ENCODE measurements at places on chromosomes 2 and 18.
A peak's percentile ranks its signal among the peaks of the same experiment; 100 is the strongest.

DNA sequence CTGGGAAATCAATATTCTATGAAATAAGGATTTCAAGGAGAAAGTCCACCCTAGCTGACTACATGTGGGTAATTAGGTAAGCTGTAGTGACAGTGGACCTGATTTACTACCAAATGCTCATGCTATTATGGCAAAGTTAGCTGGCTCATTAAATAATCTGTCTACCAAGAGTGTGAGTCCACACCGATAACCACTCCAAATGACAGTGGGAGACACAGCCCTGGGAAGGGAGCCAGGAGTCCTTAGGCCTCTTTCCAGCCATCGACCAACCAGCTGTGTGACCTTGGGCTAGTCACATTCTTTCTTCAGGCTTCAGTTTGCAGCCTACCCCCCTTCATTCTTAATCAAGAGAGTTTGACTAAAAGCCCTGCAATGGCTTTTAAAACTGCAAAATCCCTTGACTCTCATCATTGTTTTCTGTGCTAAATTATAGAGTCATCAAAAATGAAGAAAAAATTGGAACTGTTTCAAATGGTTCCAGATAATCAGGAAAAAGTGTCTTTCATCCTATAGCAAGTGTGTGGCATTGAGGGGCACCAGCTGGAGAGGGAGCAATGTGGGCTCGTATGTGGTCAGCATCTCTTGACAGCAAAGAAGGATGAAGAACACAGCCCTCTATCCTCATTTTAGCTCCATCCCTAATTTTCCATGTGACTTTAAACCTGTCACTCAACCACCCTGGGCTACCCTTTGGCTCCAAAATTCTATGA is 45.6 kb upstream of the SLC14A2 start:
- DNase-seq = no peak

GRCh38 chr2:204223544-204223943 is 287.0 kb downstream of the ICOS start:
- DNase-seq = no peak

GRCh38 chr2:152385650-152386049 is 50.7 kb downstream of the FMNL2 start:
- DNase-seq = no peak

GRCh38 chr2:71749671-71750101 is 296.3 kb downstream of the DYSF start:
- no peak for DNase-seq

GRCh38 chr2:208033701-208034502 is 8.6 kb upstream of the PLEKHM3 start:
- DNase-seq = no peak

GRCh38 chr2:236859908-236860307 is 225.8 kb upstream of the COPS8 start:
- no peak for DNase-seq

DNA sequence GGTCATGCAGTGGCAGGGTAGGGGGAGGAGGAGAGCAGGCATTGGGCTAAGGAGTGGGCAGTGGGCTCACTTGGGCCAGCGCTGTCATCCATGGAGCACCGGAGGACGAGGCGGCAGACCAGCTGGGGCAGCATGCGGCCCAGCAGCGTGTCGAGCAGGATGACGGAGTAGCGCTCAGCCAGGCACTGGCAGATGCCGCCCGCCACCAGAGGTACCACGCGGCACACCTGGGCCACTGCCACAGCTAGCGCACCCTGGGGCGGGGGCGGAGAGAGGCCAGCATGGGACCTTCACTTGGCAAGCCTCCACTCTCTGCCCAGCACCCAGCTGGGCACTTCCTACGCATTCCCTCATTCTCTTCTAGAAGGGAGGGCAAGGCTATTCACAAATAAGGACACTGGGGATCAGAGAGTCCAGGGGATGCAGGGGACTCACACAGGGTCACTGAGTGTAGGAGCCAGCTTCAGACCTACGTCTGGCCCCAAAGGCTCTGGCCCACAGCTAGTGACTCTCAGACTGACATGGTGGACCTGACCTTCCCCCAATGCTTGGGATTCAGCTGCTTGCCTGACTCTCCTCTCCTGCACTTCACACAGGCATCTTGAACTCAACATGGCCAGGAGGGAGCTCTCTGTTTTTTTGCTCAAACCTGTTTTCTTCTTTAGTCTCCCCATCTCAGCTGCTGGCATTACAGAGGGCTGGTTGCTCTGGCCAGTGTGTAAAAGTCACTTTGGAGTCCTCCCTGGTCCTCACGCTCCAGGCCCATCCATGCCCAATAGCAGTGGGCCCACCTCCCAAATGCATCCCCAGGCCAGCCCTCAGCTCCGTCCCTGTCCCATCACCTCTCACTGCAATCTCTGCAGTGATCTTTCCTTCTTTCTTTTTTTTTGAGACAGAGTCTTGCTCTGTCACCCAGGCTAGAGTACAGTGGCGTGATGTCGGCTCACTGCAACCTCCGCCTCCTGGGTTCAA is 4.1 kb downstream of the SFTPB start:
- no peak for DNase-seq

DNA sequence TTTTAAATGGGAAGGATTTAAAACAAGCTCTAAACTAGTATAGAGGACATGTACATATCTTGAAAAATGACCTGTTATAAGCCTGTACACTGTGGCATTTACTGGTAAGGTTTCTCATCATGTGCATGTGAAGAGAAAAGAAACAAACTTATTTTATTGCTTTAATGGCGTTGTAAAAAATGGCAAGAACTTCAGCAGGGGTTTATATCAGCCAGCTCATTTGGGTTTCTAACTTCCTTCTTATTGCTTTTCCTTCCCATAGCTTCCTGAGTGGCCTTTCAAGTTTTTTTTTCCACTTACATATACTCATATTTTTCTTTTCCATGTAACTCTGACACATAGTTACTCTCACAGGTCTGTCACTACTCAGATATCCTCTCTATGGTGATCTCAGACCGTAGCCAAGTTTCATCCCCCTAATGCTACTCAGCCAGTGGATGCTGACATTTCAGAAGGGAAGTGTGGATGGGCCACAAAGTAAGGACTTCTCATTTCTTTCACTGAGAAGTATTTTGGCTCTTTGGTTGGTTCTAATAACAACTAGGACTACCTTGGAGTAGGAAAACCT is 198.2 kb downstream of the PARD3B start:
- no peak for DNase-seq

- DNase-seq = peak; percentile 60
Observed at GRCh38 chr2:175154661-175155082, 13.3 kb downstream of the ATF2 start.

DNA sequence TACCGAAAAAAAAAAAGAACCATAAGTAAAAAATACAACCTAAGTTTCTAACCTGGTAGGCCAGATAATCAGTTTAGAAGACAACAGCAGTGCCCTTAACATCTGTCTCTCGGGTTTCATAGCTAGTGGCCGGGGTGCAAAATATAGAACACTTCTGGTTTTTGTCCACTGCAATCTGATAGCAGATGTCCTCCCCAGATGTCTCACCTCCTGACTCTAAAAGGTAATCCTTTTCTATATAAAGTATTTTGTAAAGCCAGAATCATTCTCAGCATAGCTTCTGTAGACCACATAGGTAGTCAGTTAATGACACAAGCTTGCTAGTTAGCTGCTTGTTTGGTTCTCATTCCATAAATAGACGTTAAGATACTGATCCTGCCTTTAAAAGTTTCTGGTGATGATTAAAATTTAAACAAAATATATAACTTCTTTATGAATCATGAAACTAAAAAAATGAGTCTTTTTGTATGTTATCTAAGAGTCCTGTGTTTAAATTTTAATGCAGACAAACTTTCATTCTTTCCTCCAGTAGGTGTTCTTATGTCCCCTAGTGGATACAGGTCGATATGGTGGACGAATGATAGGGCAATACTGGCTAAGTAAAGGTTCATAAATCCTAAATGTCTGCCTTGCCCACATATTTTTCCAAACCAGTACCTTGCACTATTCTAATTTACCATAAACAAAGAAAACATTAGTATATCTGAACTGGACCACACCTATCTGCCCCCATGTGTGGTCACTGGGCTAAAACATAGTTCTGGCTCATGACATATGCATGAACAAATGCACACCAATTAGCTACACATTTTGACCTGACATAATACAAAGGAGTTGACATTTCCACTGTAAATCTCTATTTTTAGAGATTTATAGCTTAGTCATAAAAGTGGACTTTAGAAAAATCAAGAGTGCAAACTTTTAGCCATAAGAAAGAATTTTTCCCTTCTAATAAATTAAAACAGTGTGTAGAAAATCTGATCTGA is 171.0 kb downstream of the SRBD1 start:
- DNase-seq = no peak

GRCh38 chr2:190123956-190124355 is 61.4 kb upstream of the MSTN start:
- peak; percentile 52 for DNase-seq

- no peak for DNase-seq
Observed at GRCh38 chr2:55934337-55934736, 10.8 kb upstream of the EFEMP1 start.

DNA sequence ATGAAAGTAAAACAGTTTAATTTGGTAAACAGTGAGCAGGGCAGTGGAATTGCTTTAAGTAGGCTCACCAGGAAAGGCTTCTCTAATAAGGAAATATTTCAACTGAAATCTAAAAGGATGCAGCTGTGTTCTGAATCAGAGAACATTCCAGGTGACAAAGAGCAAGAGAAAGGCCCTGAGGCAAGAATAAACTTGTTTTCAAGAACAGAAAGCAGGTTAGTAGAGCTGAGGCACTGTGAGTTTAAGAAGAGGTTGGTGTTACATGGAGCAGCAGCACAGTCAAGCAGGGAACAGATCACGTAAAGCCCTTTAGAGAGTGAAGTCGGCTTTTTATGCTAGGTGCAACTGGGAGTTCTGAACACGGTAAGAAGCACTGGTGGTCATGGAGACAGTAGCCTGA is 57.0 kb upstream of the SCN1A start:
- no peak for DNase-seq

GRCh38 chr2:191220671-191221070 is 24.5 kb upstream of the MYO1B start:
- no peak for DNase-seq

DNA sequence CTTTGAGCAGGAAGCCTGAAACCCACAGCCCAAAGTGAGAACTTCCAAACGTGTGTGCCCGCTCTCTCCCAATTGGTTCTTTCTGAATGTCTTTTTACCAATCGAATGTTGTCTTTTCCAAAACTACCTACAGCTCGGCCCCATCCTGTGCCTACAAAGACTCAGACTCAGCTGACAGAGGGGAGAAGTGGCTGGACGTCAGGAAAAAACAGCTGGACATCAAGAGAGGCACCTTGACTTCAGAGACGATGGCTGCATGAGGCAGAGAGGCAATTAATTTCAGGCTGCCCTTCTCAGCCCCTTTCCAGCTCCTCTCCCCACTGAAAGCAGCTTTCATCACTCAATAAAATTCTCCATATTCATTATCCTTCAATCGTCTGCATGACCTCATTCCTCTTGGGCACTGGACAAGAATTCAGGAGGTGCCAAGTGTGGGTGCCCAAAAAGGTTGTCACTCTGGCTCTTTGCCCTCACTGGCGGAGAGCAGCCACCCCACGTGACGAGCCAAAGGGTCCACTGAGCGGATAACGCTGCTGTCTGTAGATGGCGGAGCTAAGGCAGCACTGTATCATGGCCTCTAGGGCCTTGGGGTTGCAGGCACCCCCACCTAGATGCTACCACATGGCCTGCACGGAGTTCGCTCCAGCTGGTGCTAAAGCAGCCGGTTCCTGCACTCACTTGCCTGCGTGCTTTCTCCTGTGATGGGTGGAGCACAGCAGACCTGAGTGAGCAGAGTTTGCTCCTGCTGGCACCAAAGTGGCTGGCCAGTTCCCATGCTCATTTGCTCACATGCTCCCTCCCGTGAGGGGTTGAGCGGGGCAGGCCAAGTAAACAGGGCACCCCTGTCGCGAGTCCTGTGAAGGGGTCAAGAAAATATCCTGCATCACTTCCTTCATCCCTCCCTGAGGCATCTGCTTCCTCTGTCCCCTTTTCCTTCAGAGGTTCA is 37.9 kb downstream of the FAM210A start:
- no peak for DNase-seq

- no peak for DNase-seq
Observed at GRCh38 chr18:78920456-78921138, 59.0 kb upstream of the SALL3 start.

DNA sequence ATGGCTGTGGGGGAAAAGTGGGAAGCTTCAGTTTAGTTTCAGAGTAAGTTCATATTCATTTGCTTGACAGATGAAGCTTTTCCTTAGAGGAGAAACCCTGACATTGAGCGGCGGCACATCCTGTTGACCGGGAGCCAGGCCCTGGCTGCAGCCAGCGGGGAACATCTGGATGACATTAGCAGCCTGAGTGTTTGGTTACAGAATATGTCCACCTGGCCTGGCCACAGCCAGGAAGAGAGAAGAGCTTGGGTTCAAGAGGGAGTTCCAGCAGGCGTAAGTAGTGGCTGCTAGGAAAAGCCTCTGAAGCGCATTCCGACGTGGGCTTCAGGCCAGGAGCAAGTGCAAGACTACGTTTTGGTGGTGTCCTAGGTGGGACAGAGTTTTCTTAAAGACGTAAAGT is 144.9 kb upstream of the MYCN start:
- DNase-seq = no peak

- DNase-seq = no peak
Observed at GRCh38 chr2:200828572-200829257, 17.0 kb downstream of the BZW1 start.

- no peak for DNase-seq
Observed at GRCh38 chr2:58131191-58132011, 84.8 kb downstream of the VRK2 start.

- DNase-seq = no peak
Observed at GRCh38 chr2:151792589-151792988, 35.6 kb downstream of the ARL5A start.

DNA sequence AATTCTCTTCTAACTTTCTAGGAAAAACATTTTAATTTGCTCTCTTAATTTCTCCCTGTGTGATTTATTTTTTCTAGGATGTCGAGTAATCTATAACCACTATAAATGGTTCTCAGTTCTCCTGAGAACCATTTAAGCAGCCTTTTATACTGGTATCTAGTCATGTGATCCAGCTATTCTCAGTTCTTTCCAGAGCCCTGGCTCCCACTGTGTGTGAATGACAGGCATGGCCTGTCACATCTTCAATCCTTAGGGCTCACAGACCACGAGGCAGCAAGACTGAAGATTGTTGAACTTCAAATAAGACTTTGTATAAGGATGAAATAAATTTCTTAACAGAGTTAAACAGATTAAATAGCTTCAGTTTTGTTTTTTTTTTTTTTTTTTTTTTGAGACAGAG is 219.4 kb downstream of the HNMT start:
- DNase-seq = no peak

- no peak for DNase-seq
Observed at GRCh38 chr2:177625744-177626650, 233.4 kb downstream of the AGPS start.

GRCh38 chr2:241268716-241269445 is 46.6 kb downstream of the HDLBP start:
- DNase-seq = no peak
